Renal cortex interstitium (tissue), 15 donors: ENCODE measurements at places on chromosomes 1 and 21. TPM values are rescaled to one million over a fixed set of nuclear protein-coding genes. Genes with fewer than 3 reads are reported as not detected.

- DNase-seq = no peak
These were observed 5.4 kb downstream of the MEX3A start for GRCh38 chr1:156076609-156077429.

DNA sequence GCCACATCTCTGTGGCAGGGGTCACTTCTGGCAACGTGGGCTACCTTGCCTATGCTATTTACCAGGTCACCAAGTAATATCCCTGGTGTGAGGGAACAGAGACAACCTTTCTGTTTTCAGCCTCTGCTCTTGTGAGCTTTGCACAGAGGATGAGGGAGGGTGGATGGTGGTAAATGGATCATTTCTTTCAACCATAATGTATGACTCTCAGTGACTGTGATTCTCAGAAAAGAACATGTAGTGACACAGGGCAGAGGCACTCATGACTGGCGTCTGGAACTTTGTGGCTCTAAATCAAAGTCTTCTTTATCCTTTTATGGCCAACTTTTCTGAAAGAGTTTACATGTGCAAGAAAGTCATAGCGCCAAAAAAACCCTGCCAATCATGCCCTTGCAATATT, 153.5 kb upstream of the USP24 start:
- no peak for DNase-seq

FNDC10 gene
- 4.8 TPM for polyA plus RNA-seq

RAB25 gene
- polyA plus RNA-seq = 46.2 TPM

- DNase-seq = no peak
These were observed 3.0 kb downstream of the TMPRSS3 start for GRCh38 chr21:42392731-42393442.

GRCh38 chr1:21818656-21819055, 6.6 kb downstream of the LDLRAD2 start:
- DNase-seq = no peak

DNA sequence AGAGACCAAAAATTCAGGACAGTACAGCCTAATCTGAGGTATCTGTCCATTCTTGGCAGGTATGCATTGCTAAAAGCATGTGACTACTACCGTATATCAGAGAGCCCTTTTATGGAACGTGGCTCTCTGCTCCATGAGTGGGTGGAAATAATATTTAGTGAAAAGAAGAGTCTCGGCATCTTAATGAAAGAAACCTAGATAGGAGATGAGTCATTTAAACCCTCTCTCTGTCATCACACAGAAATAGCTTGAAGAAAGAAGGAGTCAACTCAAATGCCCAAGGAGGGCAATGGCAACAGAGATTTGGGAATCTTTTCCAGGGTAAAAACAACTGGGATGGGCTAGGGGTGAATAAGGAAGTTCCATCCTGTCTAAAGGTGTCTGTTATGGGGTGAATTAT, 528.2 kb downstream of the SMYD3 start:
- DNase-seq = no peak

GRCh38 chr21:45093035-45093532, 18.7 kb downstream of the ADARB1 start:
- DNase-seq = no peak

- DNase-seq = no peak
These were observed 13.2 kb upstream of the BCAR3 start for GRCh38 chr1:93694819-93695218.

DNA sequence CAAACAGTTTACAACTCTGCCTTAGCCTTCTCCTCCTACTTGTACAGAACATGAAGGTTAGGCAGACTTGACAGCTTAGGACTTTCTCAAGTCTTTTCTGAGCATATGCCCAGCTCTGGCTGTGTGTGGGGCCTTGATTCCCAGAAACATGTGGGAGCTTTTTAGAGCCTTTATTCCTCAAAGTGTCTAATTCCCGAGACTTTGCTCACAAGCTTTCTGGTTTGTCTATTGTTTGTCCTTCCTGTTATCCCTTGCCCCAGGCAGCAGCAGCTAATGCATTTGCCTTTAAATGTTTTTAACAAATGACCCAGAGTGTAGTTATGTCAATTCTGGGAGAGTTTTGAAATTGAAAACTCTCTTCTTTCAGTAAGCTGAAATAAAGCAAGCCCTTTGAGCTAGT, 29.2 kb downstream of the ST7L start:
- DNase-seq = no peak

DNA sequence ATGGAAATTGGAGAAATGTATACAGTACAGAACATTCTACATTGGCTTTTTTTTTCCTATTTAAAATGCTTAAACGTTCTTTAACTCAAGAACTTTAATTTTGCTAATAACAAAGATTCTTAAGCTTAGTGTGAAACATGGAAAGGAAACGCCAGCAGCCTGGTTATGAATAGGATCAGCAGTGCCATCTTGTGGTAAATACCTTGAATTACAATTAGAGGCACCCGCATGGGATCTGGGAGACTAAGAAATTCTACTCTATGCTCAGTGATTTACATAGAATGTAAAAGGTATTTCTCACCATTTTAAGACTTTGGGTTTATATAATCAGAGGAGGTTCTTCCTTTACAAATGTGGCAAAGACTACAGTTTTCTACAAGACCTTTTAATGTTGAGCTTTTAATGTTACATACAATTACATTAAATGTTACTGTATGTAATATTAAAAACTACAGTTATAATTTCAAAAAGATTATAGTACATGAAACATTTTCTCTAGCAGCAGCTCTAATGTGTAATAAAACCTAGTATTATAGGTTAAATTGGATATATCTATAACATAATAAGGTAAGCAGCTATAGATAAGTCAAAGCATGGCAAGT, 32.1 kb upstream of the APOBEC4 start:
- no peak for DNase-seq

DNA sequence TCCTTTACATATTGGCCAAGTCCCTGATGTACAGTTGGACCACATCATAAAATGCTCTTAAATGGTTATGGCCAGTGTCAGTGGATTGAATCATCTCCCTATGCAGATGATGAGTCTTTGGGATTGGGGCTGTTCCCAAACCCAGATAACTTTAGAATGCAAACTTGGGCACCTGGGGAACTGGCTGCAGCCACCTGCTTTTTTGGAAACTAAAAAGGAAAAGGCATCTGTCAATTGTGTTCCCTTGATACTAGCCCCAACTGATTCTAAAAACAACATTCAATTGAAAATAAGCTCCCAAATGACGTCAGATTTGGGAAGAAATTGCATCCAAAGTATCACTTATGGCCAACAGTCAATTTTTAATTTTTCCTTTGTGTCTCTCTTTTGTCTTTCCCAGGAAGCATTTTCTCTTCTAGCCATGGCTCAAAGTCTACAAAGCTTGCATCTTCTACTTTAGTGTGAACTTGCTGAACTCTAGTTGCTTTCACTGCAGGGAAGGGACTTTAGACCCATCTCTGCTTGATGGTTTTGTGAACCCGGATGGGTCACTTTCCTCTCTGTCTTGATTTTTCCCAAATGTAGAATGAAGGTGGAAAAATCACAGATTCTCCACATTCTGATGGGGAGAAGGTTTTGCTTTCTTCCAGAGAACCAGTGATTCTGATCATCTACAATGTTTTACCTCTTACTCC, 402.3 kb upstream of the USP24 start:
- no peak for DNase-seq

DNA sequence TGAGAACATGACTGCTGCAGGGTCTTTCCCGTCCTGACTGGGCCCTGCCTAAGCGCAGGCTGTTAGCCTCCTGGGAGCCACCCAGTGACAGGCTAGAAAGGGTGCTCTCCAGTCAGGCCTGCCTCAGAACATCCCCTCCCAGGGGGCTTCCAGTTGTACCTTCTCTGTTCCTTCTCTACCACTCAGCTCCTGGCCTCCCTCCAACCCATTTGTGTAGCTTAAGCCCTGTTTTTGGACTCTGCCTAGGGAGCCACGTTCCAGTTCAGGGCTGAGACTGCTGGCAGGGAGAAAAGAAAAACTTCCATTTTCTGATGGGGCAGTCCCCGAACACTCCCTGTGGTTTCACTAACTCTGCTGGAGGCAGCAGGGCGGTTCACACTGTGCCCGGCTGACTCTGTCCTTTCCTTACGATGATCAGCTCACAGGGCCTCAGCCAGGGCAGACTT, 15.3 kb upstream of the POU3F1 start:
- DNase-seq = no peak

- peak; percentile 8 for DNase-seq
These were observed 13.3 kb upstream of the GRIK1 start for GRCh38 chr21:29953072-29953471.

DNA sequence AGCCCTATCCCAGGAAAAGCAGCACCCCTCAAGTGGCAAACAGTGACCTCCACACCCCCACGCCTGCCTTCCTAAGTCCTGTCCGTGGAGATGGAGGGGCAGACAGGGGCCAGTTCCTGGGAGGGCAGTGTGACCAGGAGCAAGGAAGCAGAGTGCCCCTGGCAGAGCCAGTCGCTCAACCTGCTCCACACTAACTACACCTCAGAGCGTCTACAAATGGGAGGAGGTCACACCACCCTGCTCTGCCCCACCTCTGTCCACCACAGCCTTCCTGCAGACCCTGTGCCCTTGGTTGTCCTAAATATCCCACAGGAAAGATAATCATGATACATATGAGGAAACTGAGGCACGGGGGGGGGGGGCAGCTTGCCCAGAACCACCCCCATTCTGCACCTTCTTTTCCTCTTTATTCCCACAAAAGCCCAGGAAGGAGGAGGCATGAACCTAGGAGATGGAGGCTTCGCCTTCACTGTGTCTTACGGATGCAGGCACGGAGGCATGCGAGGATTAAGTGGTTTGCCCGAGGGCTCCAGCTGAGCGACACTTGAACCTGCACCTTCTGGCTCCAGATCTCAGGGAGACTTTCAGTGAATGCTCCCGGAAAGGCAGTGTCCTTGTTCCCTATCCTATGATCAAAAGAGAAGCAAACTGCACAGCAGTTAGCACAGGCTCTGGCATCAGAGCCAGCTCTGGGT, 42.7 kb upstream of the SELENON start:
- no peak for DNase-seq

GRCh38 chr1:34322969-34323368, 146.3 kb downstream of the C1orf94 start:
- DNase-seq = no peak

- DNase-seq = no peak
These were observed 177.5 kb downstream of the LMO4 start for GRCh38 chr1:87506147-87506546.

DNA sequence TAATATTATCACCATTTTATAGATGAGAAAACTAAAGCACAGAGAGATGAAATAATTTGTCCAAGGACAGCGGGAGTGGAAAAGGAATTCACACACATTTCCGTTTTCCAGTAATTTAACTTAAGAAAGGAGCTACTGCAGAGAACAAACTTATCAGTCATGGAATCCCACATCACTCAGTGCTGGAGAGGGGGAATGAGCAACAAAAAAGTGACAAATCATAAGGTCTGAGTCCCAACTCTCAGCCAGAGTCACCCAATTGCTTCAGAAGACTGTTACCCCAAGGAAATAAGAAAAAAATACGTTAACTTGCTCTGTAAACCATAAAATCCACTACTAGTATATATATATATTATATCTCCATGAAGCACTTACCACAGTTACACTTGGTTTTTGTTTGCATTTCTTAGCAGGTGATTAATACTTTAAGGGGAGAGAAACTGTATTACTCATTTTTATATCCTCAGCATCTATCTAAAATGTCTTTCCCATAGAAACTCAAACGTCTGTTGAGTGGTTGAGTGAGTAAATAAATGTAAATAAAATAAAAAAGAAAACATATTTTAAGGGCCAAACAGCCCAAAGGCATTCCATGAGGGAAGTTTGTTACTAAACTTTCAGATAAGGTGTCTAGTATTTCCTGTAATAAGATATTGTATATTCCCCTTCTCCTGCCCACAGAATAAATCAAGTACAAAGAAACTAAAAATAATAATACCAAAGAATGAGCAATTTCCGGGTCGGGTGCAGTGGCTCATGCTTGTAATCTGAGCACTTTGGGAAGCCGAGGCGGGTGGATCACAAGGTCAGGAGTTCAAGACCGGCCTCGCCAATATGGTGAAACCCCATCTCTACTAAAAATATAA, 76.8 kb downstream of the SLC45A1 start:
- no peak for DNase-seq

NCAM2 gene
- polyA plus RNA-seq = 6.4 TPM

GRCh38 chr1:24308365-24309015, 10.7 kb upstream of the GRHL3 start:
- no peak for DNase-seq

FAM131C gene
- polyA plus RNA-seq = 1.9 TPM

DNA sequence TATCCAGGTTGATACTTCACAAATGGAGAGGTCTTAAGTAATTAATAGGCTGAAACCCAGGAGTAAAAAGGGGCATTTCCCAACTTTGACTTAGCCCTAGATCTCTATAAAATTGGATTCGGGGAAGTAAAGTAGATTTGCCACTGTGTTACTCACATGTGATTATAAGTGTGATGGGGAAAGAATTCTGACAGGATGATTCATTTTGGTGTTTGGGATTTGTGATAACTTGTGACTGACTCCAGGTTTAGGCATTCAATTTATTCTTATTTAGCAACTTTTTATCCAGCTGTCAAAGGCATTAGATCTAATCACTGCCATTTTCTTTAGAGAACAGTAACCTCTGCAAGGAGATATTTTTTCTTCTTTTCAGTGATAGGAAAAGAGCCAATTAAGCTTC, 175.5 kb downstream of the ASTN1 start:
- no peak for DNase-seq

GRCh38 chr1:19476450-19477190, 8.7 kb downstream of the CAPZB start:
- no peak for DNase-seq

DNA sequence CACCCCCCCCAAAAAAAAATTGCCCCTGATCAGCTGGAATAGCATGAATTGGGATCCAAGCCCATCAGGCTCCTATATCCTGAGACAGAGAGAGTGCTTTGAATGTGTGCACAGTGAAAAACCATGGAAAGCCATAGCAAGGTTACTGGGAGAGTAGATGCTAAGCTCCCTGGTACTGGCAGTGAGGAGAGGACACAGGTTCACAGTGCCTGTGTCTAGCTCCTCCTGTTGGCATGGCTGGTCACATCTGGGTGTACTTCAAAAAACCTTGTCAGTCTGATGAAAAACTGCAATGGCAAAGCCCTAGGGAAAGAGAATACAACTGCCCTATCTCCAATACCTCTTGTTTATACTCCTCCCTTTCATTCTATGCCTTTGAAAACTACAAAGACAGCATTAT, 12.9 kb downstream of the COPA start:
- DNase-seq = no peak

DNA sequence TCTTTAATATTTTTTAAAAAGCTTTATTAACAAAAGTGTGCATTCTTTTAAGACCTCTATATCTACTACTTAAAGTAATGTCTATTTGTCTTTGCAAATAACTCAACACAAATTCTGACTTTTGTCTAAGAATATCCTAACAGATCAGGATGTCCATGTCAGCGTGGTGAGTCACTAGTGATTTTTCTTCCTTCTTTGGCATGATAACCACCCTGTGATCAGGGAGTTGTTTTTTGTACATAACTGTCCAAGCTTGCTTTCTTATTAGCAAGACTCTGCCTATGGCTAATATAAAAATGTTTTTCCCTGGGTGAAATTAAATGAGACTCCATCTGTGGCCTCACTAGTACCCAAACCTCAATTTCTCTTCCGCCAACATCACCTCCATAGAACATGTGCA, 688.9 kb upstream of the ADGRL2 start:
- DNase-seq = no peak

GRCh38 chr1:151314137-151314875, 12.9 kb downstream of the PI4KB start:
- DNase-seq = no peak

- DNase-seq = no peak
These were observed 48.6 kb downstream of the WDR4 start for GRCh38 chr21:42830456-42831455.
